Myocyte (in vitro differentiated cells): ENCODE measurements at places on chromosomes 4 and X. TPM values are rescaled to one million over a fixed set of nuclear protein-coding genes. Genes with fewer than 3 reads are reported as not detected.

GRCh38 chr4:30770812-30771211 is 50.6 kb downstream of the PCDH7 start:
- DNase-seq, result no peak

DNA sequence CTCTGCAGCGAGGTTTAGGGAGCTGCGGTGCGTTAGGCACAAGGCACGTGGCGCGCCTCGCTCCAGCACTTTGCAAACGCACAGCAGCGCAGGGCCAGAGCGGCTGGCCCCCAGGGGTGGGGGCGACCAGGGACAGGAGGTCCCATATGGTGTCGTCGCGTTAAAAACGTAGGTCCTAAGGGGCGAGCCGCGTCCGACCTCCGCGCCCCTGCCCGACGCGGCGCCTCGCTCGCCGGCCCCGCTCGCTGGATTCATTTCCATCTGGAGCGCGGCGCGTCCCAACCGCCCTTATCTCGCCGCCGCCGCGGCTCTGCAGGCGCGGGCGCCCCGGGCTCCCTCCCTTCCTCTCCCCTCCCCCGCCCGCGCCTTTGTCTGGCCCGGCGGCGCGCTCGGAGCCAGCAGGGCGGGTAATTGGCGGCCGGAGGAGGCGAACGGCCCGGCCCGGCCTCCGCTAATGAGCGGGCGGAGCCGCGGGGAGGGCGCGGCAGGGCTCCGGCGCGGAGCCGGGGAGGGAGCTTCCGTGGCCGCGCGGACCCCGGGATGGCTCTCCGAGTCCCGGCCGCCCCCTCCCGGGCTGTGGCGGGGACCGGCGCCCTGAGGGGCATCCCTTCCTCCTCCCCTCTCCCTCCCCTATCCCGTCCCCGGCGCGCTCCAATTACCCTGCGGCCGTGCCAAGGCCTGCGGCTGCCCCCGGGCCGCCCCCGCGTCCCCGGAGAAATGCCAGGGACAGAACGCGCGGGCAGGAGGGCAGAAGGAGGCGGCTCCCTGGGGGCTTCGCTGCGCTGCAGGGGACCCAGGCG is 409.0 kb downstream of the BCOR start:
- peak; percentile 18 for DNase-seq

GRCh38 chr4:124997124-124997523 is 284.6 kb upstream of the ANKRD50 start:
- no peak for DNase-seq

DNA sequence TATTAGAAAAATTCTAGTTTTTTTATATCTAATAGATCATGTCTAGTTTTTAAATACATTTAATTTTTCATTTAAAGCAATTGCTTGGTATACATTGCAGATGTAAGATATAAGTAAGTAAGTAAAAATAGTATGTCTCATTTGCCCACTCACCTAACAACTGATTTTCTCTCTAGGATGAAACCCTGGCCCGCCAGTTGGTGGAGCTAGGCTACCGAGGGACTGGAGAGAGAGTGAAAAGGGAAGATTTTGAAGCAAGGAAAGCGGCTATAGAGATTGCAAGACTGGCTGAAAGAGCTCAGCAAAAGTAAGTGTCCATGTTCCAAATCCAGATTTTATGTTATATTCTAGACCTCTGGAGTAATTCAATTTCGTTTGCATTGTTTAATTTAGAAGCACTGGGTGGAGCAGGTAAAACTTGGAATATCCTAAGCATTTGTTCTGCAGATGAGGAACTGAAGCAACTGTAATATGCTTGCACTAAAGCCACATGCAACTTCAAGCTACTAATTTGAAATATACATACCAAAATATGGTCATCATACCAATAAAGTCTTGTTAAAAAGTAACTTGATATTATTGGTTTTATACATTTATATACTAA is 27.1 kb downstream of the CFAP299 start:
- peak; percentile 61 for DNase-seq

- no peak for DNase-seq
Observed at GRCh38 chr4:90960433-90960832, 833.2 kb downstream of the CCSER1 start.

Gene NR3C2
- total RNA-seq, result 5.9 and 13.4 TPM in 2 replicates

Gene ZAR1
- not detected in 2 replicates for total RNA-seq

DNA sequence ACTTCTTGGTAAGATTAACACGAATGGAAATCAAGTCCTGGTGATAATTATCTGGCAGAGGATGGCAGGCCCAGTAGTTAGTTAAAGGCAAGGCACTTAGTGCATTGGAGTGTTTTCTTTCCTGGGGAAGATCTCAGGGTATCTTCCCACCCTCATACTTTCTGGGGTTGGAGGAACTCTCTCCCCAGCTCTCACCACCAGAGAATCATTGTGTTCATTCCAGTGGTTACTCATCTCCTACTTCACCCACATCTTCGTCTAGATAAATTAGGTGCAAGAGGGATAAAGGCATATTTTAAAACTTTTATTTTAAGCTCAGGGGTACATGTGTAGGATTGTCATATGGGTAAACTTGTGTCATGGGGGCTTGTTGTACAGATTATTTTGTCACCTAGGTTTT is 67.5 kb upstream of the SH3RF1 start:
- peak; percentile 24 for DNase-seq

DNA sequence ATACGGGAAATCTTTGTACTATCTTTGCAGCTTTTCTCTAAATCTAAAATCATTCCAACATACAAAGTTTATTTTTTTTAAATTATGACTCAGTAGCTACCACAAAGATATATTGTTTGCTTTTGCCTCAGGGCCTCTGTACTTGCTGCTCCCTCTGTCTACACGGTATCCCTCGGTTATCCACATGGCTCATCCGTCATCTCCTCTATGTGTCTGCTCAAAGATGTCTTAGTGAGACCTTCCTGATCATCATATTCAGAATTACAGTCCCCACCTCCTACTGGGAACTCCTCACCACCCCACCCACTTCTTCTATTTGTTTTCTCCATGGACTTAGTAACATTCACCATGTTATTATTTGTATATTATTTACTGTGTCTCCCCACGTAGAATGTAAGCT is 107.8 kb downstream of the PARM1 start:
- no peak for DNase-seq

DNA sequence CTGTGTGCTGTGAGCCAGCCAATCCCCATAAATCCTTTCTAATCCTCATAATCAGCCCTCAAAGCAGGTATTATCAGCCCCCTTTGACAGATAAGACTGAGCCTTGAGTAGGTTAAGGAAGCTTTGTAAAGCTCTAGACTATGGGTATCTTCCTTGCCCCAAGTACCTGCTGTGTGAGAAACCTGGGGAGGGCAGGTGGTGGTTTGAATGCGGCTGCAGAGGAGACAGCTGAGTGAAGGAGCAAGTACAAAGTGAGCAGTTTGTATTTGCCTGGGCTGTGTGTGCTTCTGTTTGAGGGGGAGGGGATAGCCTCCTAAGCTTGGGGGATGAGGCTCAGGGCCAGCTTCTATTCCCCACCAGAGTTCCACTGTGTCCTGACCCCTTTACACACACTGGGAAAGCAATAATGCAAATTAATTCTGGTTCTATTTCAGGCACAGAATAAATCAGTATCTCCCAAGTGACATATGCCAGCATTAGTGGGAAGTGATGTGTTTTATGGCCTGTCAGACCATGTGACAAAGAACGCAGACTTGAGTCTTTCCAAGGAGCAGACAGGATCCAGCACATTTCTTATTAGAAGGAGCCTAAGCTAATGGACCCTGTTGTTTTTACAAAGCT is 63.5 kb downstream of the EVC start:
- no peak for DNase-seq

DNA sequence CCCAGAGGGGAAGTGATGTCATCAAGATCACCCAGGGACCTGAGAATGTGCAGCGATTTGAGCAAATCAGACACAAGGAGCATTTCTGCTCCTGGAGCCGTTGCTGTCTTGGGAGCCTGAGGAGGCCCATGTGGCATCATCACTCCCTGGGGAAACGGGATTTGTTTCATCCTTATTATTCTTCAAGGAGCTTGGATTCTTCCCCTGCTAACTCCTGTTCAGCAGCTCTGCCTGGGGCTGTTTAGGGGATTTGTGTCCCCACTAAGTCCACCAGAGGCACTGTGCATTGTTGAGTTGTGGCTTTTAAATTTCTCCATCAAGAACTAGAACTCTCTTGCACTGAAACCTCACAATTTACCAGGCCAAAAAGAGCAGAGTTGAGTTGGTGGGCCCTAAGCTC is 104.2 kb upstream of the MSX1 start:
- DNase-seq, result no peak

Gene MAP7D2
- total RNA-seq, result 0.05 TPM in 1 of 2 replicates, not detected in the other

DNA sequence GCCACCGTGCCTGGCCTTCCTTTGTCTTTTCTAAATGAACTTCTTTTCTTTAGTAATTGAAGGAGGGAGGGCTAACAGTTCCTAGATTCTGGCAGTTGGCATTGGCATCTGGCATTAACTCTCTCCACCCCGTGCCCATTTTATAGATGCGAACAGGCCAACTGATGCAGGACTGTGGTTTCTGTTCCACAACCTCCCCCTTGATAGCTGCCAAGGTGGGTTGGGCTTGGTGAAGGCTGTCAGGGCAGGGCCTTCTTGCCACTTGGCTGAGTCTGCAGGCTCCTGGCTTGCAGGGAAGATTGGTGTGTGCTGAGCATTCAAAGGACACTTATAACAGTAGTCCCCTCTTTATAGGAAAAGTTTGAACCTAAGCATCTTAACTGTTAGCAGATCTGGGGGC is 4.3 kb downstream of the SOWAHD start:
- peak; percentile 74 for DNase-seq

DNA sequence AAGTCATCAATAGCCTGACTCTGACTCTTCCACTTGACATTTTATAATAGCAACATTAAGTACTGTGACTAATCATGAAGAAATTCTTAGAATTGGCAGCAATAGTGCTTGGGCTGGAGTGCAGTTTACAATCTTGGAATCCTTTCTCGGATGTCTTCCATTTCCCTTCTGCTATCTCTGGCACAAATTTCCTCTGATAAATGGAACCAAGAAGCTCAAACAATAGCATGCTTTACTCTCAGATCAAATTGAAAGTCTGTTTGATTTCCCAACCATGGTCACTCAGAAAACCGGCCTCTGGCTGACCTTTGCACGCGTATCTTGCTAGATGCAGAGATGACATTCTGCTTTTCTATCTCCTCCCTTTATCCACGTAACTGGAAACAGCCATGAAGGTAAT is 99.0 kb upstream of the SPANXC start:
- peak; percentile 26 for DNase-seq

DNA sequence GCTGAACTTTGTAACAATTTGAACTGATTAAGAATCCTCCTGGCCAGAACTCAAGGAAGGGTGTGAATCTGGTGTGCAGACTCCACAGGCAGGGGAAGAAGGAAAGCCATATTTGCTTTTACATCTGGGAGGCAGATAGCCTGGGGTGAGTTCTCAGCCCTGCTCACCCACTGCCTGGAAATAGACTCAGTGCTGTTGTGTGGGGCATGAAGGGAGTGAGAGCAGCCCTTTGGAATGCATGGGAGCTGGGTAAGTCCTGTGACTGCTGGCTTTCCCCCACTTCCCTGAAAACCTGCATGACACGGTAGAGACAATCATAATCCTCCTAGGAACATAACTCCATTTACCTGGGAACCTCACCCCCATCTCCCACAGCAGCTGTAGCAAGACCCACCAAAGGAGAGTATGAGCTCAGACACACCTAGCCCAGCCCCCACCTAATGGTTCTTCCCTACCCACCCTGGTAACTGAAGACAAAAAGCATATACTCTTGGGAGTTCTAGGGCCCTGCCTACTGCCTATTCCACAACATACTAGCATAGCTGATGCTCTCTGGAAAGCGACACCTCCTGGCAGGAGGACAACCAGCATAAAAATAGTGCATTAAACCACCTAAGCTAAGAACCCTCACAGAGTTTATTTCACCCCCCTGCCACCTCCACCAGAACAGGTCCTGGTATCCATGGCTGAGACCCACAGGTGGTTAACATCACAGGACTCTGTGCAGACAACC is 59.3 kb upstream of the UBQLN2 start:
- DNase-seq, result peak; percentile 1

- DNase-seq, result no peak
Observed at GRCh38 chr4:113880240-113881028, 99.0 kb downstream of the ARSJ start.

DNA sequence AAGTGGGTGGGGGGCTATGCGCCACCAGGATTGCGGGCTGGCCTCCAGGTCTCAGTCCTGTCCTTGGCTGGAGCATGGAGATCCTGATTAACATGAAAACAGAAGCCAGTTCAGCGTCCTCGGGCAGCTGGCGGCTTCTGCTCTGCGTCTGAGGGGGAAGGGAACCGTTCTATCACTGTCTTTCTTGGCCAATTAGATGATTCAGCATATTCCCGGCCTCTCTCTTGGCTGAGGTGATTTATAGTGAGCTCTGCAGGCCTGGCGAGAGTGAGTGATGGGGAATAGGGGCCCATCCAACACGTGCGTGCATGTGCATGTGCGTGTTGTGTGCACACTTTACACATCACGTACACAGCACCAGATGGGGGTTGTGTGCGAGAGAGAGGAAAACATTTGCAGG is 145.8 kb upstream of the ATP6AP2 start:
- no peak for DNase-seq

GRCh38 chrX:96376266-96376665 is 308.4 kb upstream of the DIAPH2 start:
- DNase-seq, result no peak

Gene USP51
- total RNA-seq, result 0.64 and 0.83 TPM in 2 replicates

Gene NUP54
- 19.4 and 20.8 TPM in 2 replicates for total RNA-seq

- DNase-seq, result peak; percentile 50
Observed at GRCh38 chr4:124459941-124460310, 252.6 kb downstream of the ANKRD50 start.

DNA sequence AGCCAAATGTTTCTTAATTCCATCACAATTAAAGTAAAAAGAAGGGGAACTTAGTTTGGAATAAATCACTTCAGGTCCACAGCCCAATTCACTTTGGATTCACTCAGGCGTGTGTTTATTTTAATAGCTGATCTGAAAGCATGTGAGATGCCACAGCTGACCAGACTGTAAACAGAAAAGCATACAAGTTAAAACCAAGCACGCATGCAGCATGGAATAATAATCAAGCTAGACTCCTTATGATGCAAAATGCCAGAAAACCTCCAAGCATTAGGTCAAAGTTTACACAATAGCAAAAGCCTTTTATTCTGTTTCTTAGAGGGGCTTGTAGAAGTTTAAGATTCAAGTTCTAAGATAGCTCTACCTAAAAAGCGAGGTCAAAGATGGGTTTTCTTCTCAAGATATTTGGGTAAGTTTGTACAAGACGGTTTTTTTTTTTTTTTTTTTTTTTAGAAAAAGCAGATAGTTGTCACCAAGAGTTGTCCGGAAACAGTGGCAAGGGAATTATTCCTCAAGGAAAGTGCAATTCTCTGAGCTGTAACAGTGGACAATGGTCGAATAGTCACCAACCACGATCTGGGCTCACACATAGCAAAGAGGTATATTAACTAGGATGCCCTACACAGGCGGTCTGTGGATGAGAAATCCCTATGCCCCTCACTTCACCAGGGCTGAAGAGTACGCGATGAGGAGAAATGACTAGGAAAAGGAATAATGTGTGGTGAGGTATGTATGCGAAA is 763 bp upstream of the PRRG1 start:
- peak; percentile 9 for DNase-seq

DNA sequence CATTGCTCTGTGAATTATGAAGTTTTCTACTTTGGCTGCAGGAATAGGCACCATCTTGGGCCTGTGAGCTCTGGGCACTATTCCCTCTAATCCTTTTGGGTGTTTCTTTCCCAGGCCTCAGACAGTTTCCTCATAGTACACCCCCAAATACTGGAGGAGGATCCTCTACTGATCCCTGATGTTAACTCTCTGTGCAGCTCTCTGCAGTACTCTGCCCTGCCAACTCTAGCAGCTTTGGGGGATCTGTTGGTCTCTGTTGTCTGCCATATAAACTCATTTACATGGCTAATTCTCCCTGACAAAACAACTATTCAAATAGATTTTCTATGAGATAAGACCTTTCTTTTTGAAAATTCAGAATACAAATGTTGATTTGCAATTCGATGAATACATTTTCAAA is 29.9 kb downstream of the USP53 start:
- no peak for DNase-seq

Gene MTTP
- total RNA-seq, result 0.10 and 0.80 TPM in 2 replicates
